Omental fat pad (tissue), 4 donors: ENCODE measurements at places on chromosomes 5 and 9.

DNA sequence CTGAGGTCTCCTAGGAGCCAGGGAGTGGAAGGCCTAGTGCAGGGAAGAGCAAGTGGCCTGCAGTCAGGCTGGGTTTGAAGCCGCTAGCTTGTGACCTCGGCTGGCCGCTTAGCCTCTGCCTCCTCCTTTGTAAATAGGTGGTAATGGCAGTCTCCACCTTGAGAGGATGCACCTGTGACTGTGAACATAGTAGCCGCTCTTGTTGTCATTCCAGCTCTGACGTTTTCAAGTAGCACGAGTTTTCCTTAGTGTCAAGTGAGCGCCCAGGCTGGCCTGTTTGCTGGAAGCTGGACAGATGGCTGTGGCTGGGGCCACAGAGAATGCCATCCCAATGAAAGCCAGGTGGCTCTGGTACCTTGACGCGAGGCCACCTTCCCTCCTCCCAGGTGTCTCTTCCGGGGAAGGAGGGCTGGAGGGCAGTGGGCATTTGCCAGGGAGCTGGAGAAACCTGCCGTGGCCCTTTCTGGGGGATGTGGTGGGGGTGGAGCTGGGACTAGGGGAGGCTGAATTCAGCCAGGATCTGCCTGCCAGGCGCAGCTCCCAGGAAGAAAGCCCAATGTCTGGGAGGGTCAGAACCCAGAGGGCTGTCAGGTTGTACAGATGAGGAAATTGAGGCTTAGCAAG, 2.5 kb downstream of the ASS1 start:
- no peak for DNase-seq

DNA sequence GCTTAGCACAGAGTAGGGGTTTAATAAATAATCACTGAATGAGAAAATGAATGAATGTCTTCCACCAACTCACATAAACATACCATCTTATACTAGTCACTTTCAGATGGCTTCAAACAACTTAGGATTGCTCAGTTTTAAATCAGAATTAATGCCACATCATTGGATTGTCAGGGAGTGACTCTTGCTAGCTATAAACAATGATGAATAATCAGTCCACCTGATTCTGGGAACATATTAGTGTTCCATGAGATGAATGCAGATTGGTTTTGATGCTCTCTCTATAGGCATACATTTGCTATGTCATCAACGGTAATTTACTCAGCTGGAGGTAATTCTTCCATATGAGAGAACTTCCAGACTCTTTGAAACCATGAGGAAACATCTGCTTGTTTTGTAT, 97.4 kb downstream of the CDH9 start:
- no peak for DNase-seq

DNA sequence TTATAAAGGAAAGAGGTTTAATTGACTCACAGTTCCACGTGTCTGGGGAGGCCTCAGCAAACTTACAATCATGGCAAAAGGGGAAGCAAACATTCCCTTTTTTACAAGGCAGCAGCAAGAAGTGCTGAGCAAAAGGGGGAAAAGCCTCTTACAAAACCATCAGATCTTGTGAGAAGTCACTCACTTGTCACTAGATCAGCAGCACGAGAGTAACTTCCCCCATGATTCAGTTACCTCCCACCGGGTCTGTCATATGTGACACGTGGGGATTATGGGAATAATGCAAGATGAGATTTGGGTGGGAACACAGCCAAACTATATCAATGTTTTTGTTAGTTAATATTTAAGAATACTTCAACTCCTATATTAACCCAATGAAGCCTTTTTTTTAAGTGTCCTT, 275.2 kb upstream of the CDH9 start:
- no peak for DNase-seq

DNA sequence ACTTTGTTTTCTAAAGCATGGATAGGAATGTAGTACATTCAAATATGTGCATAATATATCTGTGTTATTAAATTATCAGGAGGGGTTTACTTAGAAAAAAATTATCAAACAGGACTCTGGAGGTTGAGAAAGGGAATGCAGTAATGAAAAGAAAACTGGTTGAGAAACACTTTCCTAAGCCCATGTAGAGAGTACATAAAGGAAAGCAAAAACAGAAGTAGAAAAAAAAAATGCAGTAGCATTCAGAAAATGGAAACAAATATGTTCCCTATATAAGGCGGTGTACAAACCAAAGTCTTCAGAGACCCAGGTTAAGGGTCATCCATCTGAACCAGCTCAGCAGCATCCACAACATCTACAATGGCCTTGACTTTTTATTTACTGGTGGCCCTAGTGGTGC, at the start of gene IFNA8:
TSS of gene IFNA8 (plus strand) at position 301 of the 400 bp plus-strand sequence. CDS start at position 361, 60 bp downstream.
- DNase-seq: no peak

GRCh38 chr5:77431286-77431685, 60.8 kb downstream of the WDR41 start:
- no peak for DNase-seq

DNA sequence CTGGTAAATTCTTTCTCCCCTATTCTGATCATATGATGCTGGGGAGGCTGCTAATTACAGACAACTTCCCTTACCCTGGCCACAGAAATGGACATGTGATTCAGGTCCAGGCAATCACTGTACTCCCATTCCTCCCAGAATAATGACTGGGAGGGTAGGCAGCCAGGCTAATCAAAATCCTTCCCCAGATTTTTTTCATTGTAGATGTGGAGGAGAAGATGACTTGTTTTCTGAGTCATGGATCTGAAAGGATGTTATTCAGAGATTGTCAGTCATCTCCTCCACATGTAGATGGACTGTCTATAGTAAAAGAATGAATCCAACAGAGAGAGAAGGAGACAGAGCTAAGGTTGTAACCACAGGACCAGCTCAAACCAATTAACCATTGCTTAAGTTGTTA, 123.9 kb upstream of the PUM3 start:
- DNase-seq: no peak

GRCh38 chr9:127390563-127390962, 6.4 kb upstream of the SLC2A8 start:
- DNase-seq: no peak

GRCh38 chr9:32401488-32401887, 17.0 kb downstream of the ACO1 start:
- no peak for DNase-seq
